ENCODE measurements at places on chromosomes 7 and 10.

DNA sequence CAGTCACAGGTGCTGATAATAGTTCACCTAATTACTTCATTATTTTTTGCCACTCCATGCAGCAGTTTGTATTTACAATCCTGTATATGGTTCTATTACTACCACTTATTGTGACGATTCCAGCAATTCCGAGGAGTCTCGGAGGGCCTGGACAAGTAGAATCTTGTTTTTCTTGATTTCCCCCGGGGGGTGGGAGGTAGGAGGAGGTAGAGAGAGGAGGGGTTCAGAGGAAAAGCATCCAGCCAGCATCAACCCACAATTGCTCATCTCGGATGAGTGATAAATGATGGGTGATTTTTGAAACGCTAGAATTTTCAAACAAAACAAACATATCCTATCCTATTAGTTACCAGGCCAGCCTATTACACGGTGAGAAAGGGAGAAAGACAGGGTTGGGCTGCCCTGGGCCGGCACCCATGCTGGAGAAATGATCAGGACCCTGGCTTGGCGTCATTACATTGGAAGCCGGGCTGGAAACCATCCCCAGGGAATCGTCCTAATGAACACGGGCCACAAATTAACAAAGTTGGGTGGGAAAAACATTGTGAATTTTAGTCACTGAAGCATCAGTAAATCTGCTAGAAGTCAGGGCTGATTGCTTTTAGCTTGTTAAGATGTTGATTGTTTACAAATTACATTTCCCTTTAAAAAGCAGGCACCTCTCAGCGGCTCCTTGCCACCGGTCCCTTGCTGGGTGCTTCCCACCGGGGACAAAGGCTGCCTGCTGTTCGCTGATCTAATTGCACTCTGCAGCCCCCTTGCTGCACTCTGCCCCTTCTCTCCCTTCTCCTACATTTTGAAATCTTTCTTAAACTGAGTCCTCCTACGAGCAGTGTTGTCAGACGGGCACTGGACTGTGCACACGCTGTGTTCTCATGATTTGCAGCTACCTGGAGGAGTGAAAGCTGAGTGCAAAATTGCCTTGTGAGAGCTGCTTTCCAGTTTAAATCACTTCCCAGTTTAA lies 95.5 kb downstream of the FAM204A start:
- no peak for DNase-seq

- no peak for DNase-seq
Observed at GRCh38 chr7:94295850-94296249, 98.8 kb upstream of the COL1A2 start.

DNA sequence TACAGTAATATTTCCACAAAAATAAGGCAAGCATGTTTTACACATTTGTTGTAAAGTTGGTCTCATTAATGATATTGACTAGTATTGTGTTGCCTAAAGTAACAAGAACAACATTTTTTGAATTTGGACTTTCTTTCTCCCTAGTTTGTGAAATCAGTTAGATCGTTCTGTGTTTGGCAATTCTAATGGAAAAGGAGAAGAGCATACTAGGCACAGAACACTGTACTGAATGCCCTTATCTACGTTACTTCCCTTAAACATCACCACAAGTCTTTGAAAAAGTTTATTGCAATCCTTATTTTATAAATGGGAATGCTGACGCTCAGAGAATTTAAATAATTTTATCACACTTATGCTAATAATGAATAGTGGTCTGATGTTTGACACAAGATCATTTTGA lies 372.2 kb downstream of the EXOC4 start:
- no peak for DNase-seq

- no peak for DNase-seq
Observed at GRCh38 chr10:6482737-6483357, 97.2 kb downstream of the PRKCQ start.

GRCh38 chr7:26657206-26657641 lies 207.2 kb downstream of the SKAP2 start:
- no peak for DNase-seq
